ENCODE measurements at places on chromosomes 2 and 18.

DNA sequence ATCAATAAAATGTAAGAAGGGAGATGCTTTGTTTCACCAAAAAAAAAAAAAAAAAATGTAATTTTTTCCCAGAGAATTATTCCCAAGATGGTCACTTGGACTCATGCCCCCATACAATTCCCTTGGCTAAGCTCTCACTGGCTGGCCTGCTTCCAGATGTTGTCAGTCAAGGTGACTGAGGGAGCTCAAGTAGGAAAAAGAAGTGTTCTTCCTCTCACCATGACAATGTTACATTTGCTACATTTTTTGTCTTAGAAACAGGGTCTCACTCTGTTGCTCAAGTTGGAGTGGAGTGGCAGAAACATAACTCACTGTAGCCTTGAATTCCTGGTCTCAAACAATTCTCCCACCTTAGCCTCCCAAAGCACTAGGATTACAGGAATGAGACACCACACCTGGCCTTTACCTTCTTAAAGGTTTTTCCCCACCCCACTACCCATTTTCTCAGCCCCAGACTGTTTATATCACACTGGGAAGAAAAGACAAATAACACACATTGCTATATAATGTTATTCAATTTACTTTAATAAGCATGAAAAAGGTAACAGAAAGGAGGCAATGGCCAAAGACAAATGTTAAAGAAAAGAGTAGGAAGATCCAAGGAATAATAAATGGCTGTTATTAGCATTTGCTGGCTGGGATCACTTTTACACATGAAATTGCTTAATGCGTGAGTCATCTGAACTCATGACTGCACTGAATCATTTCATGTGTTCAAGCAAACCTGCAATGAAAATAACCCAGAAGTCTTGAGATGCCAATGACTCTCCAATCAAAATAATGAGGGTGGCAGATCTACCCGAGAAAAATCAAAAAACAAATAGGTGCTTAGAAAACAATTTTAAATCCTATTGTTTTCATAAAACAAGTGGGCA lies 45.2 kb downstream of the ACVR1 start:
- no peak for DNase-seq

DNA sequence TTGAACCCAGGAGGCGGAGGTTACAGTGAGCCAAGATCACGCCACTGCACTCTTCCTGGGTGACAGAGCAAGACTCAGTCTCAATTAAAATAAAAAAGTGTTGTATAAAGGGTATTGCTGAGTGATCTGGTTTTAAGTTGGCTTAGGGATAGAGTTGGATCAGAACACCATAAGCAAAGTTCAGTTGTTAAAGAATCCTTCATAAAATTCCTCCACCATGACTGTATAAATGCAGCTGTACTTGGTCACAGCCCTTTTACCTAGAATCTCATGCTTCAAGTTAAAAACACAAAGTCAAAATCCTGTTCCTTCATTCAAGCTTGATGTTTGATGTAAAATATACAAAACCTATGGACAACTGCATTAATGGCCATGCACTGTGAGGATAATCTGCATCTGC lies 33.4 kb upstream of the PNO1 start:
- DNase-seq, result no peak

DNA sequence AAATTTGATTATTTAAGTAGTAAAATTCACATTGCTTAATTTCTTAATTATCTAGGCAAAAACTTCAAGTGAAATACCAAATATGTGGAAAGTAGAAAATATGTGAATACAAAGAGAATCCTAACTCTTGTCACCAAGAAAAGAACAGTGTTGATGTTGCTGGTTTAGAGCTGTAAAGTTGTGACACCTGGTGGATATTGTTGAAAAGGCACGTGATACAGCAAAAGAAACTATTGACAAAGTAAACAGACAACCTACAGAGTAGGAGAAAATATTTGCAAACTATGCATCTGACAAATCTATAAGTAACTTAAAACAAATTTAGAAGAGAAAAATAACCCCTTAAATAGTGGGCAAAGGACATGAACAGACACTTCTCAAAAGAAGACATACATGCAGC lies 25.6 kb upstream of the ZC3H15 start:
- DNase-seq, result no peak

DNA sequence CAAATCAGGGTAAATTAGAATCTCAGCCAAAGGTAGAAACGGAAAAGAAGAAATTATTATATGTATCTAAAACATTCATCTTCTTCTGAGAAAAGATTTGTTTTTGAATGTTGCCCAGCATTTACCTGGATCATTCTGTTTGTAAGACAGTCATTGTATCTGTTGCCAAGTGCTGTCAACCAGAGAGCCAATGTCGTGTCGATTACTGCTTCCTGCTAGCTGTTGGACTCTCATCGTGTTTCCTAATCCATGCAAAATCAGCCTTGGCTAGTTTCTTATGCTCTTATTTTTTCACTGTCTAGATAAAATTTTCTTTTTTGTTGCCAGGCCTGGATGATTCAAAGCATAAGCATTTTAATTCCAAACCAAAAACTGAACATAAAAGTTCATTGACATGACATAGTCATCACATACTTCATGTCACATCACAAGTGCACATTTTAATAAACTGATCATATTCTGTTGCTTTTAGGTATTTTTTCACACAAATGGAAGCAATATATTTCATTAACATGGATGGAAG lies 202.3 kb downstream of the KCNH7 start:
- no peak for DNase-seq

- no peak for DNase-seq
Observed at GRCh38 chr18:64713284-64713683, 564.4 kb upstream of the LINC00305 start.

GRCh38 chr2:74755386-74755785 lies 78.5 kb upstream of the HK2 start:
- no peak for DNase-seq

- no peak for DNase-seq
Observed at GRCh38 chr18:69518989-69519388, 118.3 kb downstream of the DOK6 start.

DNA sequence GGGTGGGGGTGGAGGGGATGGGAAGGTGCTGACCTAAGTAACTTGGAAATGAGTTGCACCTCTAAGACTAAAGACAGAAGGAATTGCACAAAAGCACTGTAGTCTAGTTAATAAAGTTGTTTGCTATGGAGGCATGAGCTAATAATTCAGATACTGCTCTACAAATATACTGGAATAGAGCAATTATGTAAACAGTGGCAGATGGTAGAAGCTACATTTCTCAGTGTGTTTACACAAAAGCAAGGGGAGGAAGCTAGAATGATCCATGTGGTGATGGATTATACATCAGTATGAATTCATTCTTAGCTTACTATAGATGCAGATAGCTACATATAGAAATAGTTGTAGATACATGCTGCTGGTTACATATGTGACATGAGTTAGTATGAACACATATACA lies 27.6 kb upstream of the UBE2F start:
- no peak for DNase-seq

- no peak for DNase-seq
Observed at GRCh38 chr2:239109041-239109927, 261.4 kb downstream of the TWIST2 start.

GRCh38 chr2:167756446-167756845 lies 490.9 kb downstream of the STK39 start:
- DNase-seq, result no peak

- DNase-seq, result no peak
Observed at GRCh38 chr2:46615986-46616485, 136.7 kb downstream of the TMEM247 start.

DNA sequence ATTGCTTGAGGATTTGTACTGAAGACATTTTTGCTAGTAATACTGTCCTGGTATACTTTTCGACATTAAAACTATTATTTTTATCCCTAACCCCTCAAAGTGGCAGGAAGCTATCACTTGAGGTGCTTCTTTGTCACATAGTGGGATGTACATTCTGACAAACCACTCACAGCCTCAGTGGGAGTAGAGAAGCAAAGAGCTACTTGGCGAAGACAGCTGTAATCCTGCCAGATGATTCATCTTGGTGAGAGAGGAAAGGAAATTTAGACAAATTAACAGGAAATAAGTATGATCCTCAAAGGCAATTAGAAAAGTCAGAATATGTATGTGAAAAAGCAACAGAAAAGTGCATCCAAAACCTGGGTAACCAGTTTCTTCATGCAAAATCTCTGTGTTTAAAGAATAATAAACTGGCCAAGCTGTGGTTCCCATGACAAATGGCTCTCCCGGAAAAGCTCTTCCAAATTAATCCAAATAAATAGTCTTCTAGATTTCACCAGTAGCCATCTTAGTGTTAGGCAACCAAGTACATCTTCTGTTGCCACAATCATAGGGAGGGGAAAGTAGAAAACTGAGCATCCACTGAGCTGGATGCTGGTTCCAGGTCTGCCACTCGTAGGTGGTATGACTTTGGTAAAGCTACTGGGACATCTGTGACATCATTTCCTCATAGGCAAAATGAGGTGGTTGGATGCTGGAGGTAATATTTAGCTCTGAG lies 308.0 kb upstream of the LYPD1 start:
- no peak for DNase-seq

DNA sequence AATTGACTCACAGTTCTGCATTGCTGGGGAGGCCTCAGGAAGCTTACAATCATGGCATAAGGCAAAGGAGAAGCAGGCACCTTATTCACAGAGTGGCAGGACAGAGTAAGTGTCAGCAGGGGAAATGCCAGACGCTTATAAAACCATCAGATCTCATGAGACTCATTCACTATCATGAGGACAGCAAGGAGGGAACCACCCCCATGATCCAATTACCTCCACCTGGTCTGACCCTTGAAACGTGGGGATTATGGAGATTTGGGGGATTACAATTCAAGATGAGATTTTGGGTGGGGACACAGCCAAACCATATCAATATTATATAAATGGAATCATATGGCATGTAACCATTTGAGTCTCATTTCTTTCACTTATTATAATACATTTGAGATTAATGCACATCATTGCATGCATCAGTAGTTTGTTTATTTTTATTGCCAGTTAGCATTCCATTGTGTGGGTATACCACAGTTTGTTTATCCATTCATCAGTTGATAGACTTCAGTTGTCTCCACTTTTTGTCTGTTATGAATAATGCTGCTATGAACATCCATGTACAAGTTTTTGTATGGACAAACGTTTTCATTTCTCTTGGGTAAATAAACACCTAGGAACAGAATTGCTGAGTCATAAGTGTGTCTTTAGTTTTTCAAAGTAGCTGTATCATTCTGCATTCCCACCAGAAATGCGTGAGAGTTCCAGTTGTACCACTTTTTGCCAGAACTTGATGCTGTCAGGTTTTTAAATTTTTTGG lies 5.8 kb upstream of the SRBD1 start:
- no peak for DNase-seq

DNA sequence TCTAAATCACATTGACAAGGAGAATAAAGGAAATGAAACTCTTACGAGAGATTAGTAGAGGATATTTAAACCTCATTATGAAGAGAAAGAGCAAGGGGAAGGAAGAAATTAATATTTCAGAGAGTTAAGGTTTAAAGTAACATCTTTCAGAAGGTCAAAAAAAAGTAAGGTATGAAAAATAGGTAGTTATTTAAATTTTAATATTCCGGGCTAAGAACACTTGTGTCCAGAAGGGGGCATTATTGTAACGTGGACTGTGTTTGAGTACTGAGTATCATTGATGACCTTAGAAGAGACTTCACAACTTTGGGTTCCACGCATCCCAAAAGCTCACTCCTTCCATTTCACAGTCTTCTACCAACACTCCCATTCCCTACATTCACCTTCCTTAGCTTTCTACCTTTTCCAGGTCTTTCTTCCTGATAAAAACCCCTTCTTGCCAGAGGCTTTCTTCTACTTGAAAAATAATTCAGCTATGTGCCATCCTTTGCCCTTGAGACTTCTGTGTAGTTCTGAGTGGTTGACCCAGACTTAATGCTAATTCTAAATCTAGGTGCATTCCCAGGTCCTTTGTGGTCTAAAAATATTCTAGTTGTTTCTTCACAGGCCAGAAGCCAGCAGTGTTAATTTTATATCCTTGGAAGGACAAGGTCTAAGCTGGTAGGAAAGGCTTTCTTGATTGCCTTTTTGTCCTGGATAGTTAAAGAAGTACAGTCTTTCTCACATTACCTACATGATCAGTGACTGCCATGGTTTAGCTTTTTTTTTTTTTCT lies 16.5 kb downstream of the DYNC1I2 start:
- no peak for DNase-seq

- no peak for DNase-seq
Observed at GRCh38 chr2:240452462-240453256, 17.2 kb downstream of the GPC1 start.

DNA sequence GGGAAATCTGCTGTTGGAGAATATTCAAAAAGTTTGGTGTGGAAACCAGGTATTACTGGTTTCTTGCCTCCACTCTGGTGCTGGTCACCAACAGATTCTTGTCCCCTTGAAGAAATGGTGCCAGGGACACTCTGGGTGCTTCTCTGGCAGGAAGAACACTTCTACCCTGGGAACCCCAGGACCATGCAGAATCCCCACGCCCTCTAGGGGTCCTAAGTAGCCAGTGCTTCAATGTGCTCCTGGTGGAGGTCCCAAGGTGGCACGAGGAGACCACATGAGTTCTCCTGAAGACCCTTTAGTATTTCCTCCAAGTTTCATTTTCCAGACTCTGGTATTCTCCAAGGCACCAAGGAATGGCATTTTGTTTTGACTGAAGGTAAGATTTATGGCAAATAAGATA lies 380.6 kb downstream of the TSN start:
- DNase-seq, result no peak

- no peak for DNase-seq
Observed at GRCh38 chr2:206642075-206643025, at the start of gene FAM237A. FAM237A (plus strand) TSS chr2:206642487; CDS start chr2:206644237, 1,750 bp downstream.

- no peak for DNase-seq
Observed at GRCh38 chr2:197265924-197266323, 44.7 kb downstream of the ANKRD44 start.

DNA sequence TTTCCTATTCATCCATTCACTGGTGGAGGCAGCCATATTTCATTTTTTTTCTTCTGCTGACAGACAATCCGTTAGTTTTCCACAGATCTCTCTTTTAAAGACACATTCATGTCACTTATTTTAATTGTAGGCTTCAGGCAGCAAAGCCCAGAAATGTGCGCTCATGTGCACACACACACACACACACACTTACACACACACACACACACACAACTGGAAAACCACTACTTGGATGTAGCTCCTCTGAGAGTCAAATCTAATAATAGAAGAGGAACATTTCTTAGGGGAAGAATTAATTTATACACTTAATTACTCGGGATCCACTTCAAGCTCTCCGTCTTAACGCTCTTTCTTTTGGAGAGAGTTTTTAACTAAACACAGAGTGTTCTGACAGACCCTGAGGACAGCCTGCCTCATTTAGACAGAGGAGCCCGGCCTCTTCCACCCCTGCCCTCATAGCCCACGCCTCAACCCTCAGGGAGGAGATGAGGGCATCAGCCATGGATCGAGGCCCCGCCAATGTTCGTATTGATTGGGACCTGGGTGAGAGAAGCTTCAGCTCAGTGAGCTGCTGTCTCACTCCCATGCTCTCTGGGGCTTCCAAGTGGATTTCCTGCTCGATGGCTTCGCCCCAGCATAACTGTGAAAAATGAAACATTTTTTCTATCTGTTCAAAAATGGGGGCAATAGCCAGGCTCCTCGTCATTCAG lies 261.4 kb upstream of the SKOR2 start:
- no peak for DNase-seq

DNA sequence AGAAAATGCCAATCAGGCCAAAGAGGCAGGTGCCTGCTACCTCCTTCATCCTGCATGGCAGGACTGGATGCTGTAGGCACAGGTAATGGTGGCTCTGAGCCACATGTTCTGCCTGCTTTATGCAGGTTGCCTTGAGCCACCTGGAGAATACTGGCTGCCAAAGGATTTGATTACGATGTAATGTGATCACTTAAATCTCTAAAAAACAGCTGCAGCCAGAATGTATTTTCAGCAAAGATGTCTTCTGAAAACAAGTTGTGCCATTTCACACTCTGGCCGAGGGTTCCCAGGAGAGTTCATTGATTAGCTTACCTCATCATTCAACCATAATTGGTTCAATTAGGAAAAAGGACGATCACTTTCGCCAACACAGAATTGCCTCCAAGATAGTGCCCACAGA lies 17.9 kb upstream of the MSGN1 start:
- DNase-seq, result no peak

Measured in stimulated activated CD4-positive, alpha-beta T cell treated with anti-CD3 and anti-CD28 coated beads, Interleukin-1b, Interleukin-23, amount 100 ng/mL, for 1 hour (primary cell).